Activated CD4-positive, alpha-beta T cell treated with anti-CD3 and anti-CD28 coated beads, Interleukin-10, Interleukin-2, amounts not matched to agents 100 ng/mL and 50 ng/mL, durations not matched to agents 16 hours and 8 hours (primary cell): ENCODE measurements at places on chromosomes 11 and 22.
A peak's percentile ranks its signal among the peaks of the same experiment; 100 is the strongest.

DNA sequence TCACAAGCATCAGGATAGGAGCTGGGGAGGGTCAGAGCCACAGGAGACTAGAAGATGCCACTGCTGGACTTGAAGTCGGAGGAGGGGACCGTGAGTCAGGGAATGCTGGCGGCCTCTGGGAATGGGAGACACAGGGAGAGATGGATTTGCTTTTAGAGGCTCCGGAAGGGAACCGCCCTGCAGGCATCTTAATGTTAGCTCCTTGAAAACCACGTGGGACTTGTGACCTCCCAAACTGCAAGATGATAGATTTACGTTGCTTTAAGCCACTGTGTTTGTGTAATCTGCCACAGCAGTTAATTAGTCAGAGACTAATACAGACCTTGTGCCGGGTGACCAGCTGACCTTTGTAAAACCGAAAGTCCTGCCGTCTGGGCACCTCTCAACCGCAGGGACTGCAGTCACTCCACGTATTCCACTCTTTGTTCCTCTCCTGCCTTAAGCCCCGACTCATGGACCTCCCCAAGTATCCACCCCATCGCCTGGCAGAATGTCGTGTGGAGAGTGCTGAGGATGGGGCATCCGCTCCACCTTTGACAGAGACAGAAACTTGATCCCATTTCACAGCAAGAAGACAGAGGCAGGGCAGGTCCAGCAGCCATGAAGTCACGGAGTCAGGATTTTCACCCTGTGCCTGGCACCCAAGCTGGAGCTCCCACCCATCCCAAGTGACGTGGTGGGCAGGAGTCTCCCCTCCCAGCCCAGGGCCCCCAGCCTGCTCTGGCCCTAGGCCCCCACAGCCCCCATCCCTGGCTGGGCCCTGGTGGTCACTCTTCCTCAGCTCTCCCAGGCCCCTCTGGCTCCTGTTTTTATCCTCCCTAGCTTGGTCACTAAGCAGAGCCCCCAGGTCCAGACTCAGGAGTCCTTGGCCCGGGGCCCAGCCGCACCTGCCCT, 19.4 kb upstream of the CTSD start:
- DNase-seq, result no peak

GRCh38 chr11:66592457-66593302, at the start of the genes CCDC87 and CCS:
CCDC87 (minus strand) TSS chr11:66593063; CDS start chr11:66593015, 48 bp downstream.
CCS (plus strand) TSS chr11:66593185; CDS start chr11:66593262, 77 bp downstream.
- DNase-seq, result peak; percentile 99

- DNase-seq, result no peak
These were observed 80.5 kb upstream of the WNT7B start for GRCh38 chr22:46057246-46058090.

DNA sequence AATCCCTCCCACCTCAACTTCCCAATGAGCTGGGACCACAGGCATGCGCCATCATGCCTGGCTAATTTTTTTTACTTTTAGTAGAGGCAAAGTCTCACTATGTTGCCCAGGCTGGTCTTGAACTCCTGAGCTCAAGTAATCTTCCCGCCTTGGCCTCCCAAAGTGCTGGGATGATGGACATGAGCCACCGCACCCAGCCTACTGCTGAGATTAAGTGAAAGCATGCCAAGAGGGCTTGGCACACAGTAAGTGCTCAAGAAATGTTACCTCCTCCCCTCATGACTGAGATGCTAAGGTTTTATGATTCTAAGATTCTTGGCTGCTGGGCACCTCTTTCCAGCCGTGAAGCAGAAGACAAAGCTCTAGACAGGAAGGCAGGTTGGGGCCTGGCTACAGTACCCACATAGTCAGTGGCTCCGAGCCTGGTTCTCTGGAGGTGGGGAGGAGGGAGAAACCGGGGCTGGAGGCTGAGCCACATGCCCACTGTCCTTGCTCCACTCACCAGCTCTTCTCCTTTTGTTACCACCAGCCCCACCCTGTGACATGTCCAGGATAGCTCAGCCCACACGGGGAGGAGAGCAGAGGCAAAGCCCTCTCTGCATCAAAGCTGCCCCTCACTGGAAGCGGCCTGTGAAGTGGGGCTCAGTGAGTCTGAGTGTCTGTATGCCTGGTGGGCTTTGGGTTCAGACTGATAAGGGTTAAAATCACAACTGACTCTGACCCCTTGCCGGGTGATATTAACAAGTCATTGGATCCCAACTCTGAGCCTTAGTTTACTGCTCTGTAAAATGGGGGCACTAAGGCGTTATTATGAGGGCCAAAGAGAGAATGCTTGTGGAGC, 12.9 kb downstream of the ARHGEF17 start:
- DNase-seq, result no peak

DNA sequence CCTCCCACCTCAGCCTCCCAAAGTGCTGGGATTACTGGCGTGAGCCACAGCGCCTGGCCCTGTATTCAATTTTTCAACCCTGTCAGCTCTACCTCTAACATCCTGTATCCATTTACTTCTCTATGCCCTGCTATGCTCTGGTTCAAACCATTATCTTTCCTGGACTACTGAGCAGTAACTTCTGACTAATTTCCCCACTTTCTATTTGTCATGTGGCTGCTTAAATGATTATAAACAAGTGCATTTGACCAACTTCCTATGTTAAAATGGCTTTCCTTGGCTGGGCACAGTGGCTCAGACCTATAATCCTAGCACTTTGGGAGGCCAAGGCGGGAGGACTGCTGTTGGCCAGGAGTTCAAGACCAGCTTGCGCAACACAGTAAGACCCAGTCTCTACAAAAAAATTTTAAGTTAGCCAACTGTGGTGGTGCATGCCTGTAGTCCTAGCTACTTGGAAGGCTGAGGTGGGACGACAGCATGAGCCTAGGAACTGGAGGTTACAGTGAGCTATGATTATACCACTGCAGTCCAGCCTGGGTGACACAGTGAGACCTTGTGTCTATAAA, 2.1 kb downstream of the MED19 start:
- DNase-seq, result peak; percentile 69

- DNase-seq, result no peak
These were observed 33.7 kb upstream of the PITPNB start for GRCh38 chr22:27952779-27953178.

- DNase-seq, result no peak
These were observed 836 bp downstream of the SLC16A8 start for GRCh38 chr22:38082986-38083710.

DNA sequence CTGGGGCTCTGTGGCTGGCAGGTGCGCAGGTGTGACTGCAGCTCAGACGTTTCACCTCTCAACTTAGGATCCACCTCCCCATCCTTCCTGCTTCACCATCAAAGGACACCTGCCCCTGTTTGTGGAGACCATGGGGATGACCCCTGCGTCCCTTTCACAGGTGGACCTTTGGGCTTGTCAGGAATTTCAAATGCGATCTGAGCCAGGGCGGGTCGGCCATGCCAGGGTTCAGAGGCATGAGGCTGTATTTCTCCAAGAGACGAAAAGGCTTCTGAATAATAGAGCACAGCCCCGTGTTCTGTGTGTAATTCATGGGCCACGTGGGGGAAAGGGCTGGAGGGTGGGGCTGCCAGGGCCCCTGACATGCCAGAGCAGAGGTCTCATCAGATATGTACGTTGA, 668.0 kb downstream of the BRD1 start:
- no peak for DNase-seq

DNA sequence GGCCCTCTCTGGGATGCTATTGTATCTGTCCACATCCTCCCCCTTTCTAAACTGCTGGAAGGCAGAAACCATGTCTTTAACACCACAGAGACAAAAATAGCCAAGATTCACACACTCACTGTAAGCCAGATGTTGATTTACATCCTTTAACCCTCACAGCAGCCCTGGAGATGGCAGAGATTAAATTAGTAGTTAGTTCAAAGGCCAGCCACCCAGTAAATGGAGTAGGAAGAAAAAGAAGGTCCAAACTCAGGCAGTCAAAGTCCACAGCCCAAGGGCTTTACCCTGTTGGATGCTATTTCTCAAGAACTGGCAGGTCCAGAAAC, 2.1 kb upstream of the ZNHIT2 start:
- DNase-seq, result no peak

DNA sequence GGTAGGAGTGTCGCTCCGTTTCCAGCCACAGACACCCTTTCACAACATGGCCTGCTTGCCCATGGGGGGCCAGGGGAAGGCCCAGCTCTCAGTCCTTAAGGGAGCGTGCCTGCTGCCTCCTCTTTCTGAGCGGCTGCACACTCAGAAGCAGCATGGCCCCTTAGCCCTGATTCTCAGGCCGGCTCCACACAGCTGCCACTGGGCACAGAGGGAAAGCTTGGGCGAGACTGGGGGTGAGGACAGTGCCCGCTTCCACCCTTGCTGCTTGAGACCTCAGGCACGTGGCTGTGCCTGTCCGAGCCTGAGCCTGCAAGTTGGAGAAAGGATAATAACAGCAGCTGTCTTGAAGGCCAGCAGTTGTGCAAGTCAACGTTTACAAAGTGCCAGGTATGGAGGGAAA, 416.3 kb downstream of the SHANK2 start:
- no peak for DNase-seq

DNA sequence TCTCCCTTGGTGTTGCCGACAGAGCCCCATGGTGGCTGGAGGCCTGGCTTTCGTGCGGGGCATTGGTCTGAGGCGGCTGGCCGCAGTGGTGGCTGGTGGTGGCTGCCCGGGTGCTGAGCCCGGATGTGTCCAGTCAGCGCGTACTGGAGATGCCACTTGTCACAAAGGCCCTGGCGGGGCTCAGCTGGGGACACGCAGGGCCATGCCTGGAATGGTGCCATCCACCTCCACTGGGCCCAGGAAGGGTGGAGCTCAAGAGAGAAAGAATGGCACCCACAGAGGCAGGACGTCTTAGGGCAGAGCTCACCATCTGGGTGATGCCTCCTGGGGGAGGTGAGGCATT, 92.5 kb downstream of the CEP164 start:
- no peak for DNase-seq

GRCh38 chr22:40231618-40232313, 54.0 kb downstream of the TNRC6B start:
- DNase-seq, result no peak

DNA sequence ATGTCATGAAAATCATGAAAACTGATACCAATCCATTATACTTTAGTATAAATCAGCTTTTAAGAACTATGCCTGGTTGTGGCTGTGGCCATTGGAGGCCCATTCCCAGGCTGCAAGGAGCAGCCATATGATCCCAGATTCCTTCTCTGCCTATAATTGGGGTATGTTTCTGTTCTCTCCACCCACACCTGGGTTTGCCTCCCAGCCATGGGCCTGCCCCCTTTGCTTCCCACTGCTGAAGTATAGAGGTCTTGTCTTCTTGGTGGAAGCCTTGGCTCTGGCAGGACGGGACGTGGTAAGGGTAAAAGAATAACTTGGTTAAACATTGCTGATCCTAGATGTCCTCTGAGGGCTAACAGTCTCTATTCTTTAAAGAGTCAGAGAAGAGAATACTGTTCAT, 2.4 kb downstream of the MICAL2 start:
- no peak for DNase-seq

GRCh38 chr11:33741806-33742205, 5.6 kb upstream of the CD59 start:
- DNase-seq, result no peak

GRCh38 chr22:49261616-49262015, 566.1 kb downstream of the BRD1 start:
- DNase-seq, result no peak

DNA sequence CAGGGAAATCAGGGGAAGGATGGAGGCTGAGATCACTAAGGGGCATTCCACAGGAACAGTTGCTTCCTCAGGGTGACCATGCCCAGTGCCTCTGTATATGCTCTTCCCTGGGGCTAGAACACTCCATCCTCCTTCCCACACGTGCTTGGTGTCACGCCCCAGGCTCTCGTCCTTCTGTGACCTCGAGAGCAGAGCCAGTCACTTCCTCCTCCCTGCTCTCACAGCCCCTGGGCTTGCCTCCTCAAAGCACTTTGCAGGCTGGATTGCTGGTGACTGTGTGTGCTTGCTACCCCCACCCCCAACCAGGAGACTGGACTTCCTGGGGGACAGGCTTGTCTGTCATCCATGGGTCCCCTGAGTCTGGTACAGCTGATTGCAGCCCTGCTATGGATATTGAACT, 56.5 kb upstream of the AMPD3 start:
- no peak for DNase-seq

DNA sequence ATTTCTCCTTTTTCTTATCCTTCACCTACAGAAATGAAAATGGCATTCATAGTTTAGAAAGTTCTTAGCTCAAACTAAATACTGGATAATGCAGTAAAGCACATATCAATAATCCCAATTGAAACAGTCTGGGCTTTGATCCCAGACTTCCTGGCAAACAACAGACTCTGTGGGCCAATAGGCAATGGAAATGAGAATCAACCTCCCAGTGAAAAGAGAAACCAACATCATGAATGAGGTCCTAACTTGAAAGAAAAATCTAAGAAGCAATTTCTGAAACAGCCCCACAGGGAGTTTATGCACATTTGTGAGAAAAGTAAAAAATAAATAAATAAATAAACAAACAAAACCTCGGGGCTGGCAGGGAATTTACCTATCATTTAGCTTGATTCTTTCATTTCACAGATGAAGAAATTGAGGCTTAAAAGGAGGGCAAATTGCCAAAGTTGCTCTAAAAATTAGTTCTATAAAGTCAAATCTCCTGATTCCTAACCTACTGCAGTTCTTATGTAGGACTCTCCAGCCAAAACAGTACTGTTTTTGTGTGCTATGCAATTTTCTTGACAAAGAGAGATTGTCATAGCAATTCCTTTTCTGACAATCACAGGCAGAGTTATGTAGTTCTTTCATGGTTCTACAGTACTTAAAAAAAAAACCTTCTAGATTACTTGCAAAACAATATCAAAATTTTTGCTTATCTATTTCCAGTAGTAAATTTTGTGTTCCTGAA, 265.8 kb downstream of the GRM5 start:
- DNase-seq, result no peak

GRCh38 chr11:10499874-10500601, 40.9 kb downstream of the RNF141 start:
- DNase-seq, result no peak

- DNase-seq, result no peak
These were observed 434.5 kb upstream of the CCDC90B start for GRCh38 chr11:83720675-83721074.

DNA sequence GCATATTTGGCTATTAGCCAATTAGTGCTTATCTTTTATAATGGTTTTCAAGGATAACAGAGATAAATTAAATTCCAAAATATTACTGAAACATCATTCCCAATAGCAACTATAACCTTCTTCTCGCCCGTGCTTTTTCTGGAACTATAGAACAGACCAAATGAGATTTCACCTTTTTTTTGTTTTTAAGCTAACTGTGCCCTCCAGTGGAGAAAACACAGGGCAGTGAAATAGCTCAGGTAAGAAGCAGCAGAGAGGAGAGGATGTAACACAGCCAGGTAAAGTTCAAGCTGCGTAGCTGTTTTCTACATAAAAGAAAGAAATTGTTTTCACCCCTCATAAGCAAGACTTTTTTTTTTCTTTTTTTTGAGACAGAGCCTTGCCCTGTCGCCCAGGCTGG, 28.2 kb downstream of the HSD17B12 start:
- no peak for DNase-seq
